ENCODE measurements at places on chromosomes 1 and 21.
A peak's percentile ranks its signal among the peaks of the same experiment; 100 is the strongest.

GRCh38 chr1:178263341-178263740 is 169.4 kb downstream of the RASAL2 start:
- no peak for DNase-seq

- no peak for DNase-seq
These were observed 104.3 kb downstream of the HHIPL2 start for GRCh38 chr1:222443566-222443965.

- DNase-seq = no peak
These were observed 85.3 kb downstream of the MAP3K21 start for GRCh38 chr1:233412812-233413211.

- DNase-seq = no peak
These were observed 4.7 kb upstream of the SLC5A9 start for GRCh38 chr1:48217856-48218255.

DNA sequence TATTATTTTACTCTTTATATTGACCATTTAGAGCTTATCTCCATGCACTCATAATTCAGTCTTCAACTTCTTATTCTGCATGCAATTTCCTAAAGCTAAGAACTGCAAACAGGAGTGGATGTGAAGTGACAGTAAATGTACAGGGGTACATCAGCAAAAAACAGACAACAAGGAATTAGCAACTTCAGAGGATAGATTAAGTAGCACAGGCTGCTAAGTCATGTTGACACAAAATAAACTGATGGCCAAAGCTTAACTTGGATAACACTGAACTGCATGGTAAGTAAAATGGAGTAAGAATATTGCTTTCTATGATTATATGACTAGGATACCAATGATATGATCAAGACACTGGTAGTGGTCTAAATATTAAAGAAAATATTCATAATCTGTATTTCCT is 66.5 kb downstream of the USP24 start:
- DNase-seq = no peak

GRCh38 chr1:8031176-8031785 is 5.2 kb upstream of the ERRFI1 start:
- no peak for DNase-seq

GRCh38 chr1:225258811-225259210 is 169.0 kb downstream of the LBR start:
- no peak for DNase-seq

GRCh38 chr1:14939527-14940284 is 213.8 kb upstream of the TMEM51 start:
- no peak for DNase-seq

- peak; percentile 74 for DNase-seq
These were observed 14.6 kb upstream of the TGFBR3 start for GRCh38 chr1:91900562-91900961.

DNA sequence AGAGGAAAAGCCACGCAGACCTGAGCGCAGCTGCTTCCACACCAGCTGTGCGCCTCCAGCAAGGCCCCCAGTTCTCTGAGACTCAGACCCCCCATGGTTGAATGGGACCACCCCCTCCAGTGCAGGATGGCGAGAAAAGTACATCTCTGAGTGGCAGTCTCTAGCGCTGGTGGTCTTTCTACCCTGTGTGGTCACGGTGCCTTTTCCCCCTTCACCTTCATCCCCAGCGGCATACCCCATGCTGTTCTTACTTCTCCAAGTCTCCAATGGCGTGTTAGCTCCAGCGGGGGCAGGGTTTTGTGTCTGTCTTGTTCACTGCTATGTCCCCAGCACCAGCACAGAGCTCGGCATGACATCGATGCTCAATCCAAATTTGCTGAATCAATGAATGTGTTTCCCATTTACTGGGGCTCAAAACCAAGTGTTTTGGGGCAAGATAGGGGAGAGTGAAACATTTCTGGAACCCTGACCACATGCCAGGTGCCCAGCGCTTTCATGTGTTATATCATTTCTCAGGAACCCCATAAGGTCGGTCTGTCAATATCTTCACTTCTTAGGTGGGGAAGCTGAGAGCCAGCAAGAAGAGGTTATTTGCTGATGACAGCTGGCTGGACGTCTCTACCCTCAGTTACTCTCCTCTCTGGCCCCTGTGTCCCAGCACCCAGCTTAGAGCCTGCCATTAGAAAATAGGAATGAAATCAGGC is 959 bp upstream of the SDC3 start:
- no peak for DNase-seq

GRCh38 chr1:230255116-230255515 is 171.0 kb downstream of the PGBD5 start:
- DNase-seq = no peak

GRCh38 chr1:208866386-208866955 is 622.3 kb upstream of the PLXNA2 start:
- DNase-seq = no peak

GRCh38 chr21:36386031-36386642 is 945 bp downstream of the CHAF1B start:
- DNase-seq = no peak

GRCh38 chr1:92901699-92902405 is 59.4 kb downstream of the DIPK1A start:
- no peak for DNase-seq

- no peak for DNase-seq
These were observed 31.9 kb downstream of the DDAH1 start for GRCh38 chr1:85433096-85433495.

DNA sequence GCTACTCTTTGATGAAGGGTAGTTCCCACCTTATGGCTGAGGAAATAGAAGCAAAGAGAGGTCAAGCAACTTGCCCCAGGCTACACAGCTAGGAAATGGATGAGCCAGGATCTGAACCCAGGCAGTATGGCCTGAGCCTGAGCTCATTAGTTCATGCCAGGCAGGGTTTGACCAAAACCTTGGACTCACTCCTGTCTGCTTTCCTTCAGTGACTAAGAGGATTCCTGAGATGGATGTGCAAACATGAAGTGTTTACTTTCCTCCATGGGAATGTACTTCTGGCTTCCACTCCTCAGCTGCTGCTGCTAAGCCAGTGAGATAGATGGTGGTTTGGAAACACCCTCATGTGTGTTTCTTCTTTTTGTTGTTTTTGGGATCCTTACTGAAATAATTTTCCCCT is 35.1 kb upstream of the ERRFI1 start:
- DNase-seq = peak; percentile 86

DNA sequence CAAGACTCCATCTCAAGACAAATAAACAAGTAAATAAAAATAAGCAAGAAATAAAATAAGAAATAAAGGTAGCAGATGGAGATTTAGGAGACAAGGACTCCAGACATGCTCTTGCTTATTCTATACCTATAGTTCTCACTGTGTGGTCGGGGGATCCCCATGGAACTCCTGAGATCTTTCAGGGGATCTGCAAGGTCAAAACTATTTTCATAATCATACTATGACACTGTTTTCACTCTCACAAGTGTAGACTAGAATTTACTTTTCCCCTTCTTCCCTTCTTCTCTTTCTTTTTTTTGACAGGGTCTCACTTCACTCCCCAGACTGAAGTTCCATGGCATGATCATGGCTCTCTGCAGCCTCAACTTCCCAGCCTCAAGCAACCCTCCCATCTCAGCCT is 29.8 kb upstream of the NLRP3 start:
- no peak for DNase-seq

GRCh38 chr1:176552999-176553398 is 90.0 kb downstream of the PAPPA2 start:
- DNase-seq = no peak

GRCh38 chr1:219412772-219413171 is 200.1 kb downstream of the ZC3H11B start:
- peak; percentile 53 for DNase-seq

- no peak for DNase-seq
These were observed 395.5 kb downstream of the RPS6KC1 start for GRCh38 chr1:213446496-213446895.

- DNase-seq = no peak
These were observed 152.5 kb downstream of the KCNH1 start for GRCh38 chr1:210981490-210981889.

DNA sequence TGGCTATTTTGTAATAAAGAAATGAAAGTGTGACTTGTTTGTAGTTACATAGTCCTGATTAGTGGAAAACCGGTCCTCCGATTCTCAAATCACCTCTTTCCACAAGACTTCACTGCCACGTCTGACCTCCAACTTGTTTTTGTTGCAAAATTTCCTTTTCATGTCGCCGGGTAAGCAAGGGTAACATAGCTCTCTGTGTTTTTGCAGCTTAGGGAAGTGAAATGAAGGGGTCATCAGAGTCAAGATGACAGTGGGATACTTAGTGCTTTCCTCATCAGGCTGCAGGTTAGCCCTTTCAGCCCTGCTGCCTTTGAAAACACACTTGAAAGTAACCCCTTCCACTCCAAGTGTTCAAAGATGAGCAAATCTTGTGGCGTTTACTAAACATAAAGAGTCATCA is 217.9 kb downstream of the USP25 start:
- DNase-seq = no peak

- DNase-seq = no peak
These were observed 93.9 kb upstream of the CD34 start for GRCh38 chr1:208004851-208005250.

DNA sequence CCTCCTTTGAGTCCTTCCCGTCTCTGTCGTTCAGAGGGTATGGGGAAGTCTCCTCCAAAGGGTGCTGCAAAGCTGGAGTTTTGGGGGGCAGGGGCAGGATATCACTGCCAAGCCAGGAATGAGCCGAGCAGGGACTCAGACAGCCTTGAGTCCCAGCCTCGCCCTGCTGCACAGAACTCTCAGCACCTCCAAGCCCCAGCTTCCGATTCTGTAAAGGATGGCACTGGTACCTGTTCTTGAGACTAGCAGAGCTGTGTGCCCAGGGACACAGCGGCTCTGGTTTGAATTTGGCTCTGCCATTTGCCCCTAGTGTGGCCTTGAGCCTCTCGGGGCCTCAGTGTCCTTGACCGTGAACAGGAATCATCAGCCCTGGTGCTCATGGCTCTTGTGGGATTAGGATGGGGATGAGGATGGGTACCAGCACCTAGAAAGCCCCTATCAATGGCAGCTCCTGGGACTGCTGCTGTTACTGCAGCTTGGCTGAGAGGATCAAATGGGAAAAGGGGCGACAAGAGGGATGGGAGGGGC is 1.5 kb upstream of the FBLIM1 start:
- no peak for DNase-seq

GRCh38 chr21:20570824-20571232 is 427.4 kb upstream of the NCAM2 start:
- no peak for DNase-seq

GRCh38 chr1:83505148-83505547 is 493.8 kb downstream of the TTLL7 start:
- no peak for DNase-seq

GRCh38 chr1:94726981-94727685 is 93.0 kb upstream of the SLC44A3 start:
- no peak for DNase-seq

- DNase-seq = no peak
These were observed 261.4 kb downstream of the GRIK3 start for GRCh38 chr1:36772647-36773495.

GRCh38 chr1:45687754-45688740 is at the start of gene TMEM69:
TMEM69 (plus strand) TSS chr1:45688181; CDS start chr1:45691069, 2,888 bp downstream.
- DNase-seq = no peak

DNA sequence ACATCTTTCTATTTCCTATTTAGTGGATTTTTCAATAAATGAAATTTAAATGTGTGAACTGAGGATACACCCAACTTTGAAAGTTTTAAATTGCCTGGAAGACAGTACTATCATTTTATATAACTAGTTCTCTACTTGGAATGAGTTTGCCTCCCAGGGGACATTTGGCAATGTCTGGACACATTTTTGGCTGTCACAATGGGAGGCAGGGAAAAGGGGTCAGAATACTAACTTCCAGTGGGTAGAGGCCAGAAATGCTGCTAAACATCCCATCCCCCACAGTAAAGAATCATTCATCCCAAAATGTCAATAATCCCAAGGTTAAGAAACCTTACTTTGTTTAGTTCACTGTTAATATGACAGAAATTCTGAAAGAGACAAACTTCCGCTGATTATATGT is 13.2 kb upstream of the NRAS start:
- DNase-seq = no peak

- no peak for DNase-seq
These were observed 30.0 kb downstream of the PPP2R5A start for GRCh38 chr1:212315184-212315583.

- no peak for DNase-seq
These were observed 68.8 kb upstream of the RGS1 start for GRCh38 chr1:192506741-192507155.

- DNase-seq = no peak
These were observed 32.2 kb downstream of the C8B start for GRCh38 chr1:56933606-56934005.

- no peak for DNase-seq
These were observed 414.2 kb downstream of the PTPRU start for GRCh38 chr1:29650476-29650875.

DNA sequence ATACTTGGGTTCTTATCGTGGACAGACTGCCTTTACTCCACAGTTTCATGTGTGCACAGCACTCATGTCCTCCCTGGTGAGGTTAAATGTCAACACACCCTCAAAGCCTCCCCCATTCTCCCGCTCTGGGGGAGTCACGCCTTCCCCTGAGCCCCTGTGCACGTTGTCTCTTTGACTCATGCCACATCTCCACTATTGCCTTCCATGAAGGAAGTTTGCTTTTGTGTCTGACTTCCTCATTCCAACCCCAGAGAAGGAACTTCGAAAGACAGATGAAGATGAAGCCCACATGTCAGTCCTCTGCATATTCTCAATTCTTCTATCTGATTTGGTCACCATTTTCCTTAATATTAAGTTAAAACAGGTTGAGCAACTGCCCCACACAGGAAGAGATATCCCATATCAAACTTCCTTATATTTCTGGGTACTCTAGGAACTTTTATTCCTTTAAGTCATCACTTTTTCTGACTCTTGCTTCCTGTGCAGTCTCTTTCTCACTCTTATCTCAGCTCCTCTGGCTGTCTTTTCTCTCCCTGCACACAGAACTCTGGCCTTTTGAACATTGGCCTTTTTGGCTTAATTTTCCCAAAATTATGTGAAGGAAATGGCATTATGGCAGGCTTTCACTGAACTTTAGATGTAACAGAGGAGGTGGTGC is 41.5 kb downstream of the C4BPA start:
- DNase-seq = no peak

DNA sequence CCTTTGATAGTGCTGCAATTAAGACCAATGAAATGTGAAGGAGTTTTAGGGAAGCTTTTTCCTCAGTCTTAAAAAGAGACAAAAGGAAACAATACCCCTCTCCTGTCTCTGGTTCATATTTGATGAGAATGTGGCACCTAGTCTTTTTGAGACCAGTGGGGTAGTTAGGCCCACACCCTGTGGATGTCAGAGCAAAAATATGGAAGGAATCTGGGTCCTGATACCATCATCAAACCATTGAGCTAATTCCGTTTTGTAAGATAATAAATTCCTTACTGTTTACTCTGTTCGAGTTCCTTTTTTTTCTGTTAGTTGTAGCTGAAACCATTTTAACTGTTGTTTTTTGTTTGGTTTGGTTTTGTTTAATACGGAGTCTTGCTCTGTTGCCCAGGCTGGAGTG is 33.3 kb downstream of the PTPRC start:
- DNase-seq = peak; percentile 88

DNA sequence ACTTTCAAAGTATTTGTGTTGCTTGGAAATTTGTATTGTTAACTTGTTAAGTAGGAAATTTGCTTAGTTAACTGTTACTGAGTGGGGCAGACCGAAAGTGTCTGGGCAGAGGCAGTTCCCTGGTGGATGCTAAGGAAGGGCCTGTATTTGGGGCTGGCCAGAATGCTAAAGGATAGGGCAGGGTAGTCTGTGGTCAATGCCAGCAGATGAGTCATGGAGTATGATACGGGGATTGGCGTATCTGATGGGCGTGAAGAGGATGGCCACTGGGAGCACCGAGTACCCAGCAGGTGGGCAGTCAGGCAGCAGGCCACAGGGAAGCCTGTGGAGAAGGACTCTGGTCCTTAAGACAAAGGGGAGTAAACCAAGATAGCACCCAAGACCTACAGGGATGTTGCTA is 46.6 kb upstream of the SCAF4 start:
- no peak for DNase-seq
